ENCODE measurements at places on chromosomes 11 and 22.

- DNase-seq: no peak
Observed at GRCh38 chr22:45446216-45446615, 32.7 kb downstream of the RIBC2 start.

DNA sequence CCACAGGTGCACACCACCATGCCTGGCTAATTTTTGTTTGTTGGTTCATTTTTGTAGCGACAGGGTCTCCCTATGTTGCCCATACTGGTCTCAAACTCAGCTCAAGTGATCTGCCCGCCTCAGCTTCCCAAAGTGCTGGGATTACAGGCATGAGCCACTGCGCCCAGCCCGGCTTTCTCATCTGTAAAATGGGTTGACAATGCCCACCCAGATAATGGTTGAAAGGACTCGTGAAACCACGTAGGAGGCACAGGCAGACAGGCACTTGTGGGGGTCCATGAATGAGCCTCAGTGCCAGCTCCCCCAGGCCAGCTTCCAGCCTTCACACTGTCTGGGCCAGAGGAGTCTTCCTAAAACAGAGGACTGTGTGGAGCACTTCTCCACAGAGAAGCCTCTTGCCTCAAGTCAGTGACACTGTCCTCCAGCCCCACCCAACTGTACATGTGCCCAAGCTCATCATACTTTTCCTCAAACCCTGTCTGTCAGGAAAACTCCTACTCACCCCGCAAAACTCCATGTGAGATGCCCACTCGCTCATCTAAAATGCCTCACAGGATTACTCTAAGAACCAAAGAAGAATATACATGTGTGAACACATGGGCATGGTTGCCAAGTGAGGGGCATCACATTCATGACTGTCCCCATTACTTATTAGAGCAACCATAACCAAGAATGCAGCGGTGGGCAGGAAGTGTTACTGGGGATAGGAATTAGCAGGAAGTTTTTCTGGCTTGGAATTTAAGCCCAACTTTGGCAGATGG, 32.1 kb upstream of the WNT7B start:
- no peak for DNase-seq

DNA sequence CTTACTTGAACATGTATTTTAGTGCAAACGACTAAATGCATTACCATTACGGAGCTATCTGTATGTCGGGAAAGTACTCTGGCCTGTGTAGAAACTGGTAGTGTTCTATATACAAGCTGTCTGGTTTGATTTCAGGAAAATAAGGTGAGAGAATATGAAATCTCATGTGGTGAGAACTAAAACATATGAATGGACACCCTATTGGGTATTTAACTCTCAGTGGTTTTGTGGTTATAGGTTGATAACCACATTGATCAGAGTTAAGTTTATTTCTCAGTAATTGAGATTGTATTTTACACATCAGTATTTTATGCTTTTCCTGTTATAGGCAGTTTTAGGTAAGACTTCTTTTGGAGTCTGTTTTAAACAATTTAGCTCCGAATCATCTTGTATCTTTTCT, 10.4 kb downstream of the ANO5 start:
- no peak for DNase-seq

DNA sequence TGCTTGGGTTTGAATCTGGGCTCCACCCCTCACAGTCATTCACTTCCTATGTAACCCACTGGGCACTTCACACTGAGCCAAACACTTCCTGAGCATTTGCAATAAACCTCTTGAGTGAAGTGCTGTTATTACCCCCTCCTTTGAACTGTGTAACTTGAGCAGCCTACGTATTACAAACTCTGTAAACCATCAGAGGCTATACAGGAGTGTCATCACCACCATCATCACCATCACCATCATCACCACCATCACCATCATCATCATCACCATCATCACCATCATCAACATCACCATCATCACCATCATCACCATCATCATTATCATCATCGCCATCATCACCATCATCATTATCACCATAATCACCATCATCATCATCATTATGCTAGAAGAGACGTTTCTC, 18.4 kb downstream of the RTL6 start:
- no peak for DNase-seq

DNA sequence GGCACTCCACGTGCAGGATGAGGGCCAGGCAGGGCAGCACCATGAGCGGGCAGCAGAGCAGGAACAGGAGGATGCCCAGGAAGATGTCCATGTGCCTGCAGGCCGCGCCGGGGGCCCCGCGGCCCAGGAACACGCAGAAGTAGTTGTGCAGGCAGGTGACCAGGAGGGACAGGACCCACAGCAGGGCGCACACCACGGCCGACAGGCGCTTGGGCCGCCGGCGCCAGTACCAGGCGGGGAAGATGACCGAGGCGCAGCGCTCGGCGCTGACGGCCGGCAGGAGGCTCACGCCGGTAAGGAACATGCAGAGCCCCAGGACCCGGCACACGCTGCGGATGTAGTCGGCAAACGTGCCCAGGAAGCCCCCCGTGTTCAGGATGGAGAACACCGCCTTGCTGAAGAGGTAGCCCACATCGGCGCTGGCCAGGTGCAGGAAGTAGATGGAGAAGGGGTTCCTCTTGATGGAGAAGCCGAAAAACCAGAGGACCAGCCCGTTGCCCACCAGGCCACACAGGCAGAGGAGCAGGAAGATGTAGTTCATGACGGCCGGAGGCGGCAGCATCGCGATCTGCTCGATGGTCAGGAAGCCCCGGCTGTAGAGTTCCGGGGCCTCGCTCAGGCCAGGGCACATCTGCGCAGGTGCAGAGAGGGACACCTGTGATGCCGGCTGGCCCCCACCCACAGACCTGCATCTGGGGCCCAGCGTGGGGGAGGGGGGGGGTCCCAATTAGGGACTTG, 7.2 kb downstream of the MRGPRF start:
- DNase-seq: no peak

DNA sequence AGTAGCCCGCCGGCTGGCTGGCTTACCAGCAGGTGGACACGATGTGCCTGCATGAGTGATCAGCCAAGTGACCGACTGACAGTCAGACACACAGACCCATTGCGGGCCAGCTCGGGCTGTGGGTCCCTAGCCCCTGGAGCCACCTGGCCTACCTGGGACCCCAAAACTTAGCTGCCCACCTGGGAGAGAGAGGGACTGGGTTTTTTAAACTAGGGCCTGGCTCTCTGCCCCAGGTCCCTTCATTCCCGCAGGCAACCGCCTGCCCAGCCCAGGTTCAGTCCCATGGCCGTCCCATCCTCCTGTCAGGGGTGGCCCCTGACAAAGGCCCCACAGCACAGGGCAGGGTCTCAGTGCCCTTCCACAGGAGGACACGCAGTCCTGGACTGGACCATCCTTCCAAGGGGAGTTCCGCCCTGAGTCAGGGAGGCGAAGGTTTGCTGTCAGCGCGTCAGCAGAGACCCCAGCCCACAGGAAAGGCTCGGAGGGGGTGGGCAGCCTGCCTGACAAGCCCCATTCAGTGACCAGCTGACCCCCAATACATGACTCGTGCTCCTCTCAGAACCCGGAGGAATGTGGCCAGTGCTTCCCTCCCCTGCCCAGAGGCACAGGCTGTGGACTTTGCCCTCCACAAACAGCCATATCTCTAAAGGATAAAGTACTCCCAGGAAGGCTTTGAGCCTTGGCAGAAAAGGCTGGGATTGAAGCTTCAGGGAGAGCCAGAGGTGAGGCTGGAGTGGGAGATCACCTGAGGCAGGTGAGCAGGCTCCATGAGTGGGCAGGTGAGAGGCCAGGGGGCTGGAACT, 8.4 kb downstream of the SLCO2B1 start:
- DNase-seq: no peak

- no peak for DNase-seq
Observed at GRCh38 chr11:108891909-108892511, 227.1 kb downstream of the DDX10 start.

- DNase-seq: no peak
Observed at GRCh38 chr11:70118642-70119041, 40.5 kb downstream of the ANO1 start.

DNA sequence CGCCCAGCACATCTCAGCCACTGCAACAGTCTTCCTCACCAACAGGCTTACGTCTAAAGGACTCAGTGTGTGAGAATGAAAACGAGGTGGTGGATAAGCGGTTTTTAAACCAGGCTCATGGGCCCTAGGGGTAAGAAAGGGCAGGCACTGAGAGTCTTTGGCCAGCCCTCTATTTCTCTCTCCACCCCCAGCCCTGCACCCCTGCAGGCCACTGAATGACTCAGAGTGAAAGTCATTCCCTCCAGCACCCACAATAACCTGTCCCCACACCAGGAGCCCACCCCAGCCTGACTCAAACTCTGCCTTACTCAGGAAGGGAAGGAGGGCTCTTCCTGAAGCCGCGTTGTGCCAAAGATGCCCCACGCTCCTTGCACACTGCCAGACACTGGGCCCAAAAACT, 72.0 kb downstream of the LARGE1 start:
- DNase-seq: no peak

DNA sequence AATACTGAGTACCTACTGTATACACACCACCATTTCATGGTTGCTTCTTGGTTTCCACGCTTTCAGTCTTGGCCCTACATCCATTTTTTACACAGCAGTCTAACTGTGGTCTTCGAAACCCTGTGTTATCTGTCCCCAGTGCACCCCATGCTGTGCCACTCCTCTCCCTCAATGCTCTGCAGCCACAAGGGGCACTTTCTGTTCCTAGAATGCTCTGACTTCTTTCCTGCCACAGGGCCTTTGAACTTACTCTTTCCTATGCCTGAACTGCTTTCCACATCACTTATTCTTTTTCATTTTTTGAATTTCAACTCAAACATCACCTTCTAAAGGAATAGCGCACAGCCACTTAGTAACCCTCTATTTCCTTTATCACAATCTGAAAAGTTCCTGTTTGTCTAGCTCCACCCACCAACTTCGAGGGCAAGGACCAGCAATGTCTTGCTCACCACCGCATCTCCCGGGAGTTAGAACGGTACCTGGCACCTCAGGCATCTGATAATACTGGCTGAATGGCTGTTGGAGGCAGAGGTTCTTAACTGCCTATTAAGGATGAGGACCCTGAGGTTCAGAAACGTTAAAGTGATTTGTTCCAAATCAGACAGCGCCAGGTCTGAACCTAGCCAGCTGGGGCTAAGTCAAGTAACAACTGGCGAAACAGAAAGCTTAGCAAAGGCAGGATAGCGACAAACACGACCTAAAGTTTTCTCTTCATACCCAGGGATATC, 568 bp downstream of the ALG8 start:
- DNase-seq: peak; percentile 42

DNA sequence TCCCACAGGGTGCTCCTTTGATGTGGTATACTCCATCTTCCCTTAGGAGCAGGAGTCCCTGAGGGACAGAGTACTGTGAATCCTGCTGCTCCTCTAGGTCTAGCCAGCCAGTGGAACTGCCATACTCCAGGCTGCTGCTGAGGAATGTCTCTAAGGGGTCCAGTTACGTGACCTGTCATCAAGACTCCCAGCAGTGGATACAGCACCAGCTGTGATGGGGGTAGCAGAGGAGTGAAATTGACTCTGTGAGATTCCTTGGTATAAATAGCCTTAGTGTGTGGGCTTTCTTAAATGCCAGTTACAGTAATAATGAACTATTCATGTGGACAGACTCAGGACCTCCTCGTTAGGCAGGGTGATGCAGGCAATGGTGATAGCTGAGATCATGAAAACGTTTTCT, 140.4 kb upstream of the LUZP2 start:
- no peak for DNase-seq

DNA sequence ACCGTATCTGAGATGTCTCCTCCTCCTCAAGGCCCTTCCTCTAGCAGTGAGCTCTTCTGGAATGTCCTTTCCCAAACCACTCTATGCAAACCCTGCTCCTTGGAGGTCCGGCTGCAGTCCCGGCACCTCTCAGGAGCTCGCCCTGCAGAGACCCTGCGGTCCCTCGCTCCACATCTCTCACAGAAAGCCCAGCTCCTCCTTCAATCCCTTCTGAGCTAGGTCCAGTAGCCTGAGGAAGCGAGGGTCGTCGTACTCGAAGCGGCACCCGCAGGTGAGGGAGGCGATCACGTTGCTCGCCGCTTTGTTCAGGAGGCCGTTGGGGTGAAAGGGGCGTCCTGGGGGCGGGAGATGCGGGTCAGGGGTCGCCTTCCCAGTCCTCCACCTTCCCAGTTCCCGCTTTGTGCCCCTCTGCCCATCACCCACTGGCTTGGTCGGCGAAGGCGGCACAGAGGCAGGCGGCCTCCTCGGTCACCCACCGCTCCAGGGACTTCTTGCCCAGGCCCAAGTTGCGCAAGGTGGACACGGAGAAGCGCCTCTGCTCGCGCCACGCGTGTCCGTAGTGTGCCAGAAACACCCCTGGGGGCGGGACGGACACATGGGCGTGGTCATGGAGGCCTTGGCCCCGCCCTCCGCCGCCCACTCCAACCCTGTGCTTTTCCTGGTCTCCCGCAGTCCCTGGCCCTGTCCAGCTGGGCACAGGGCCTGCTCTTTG, 21.5 kb upstream of the CYP2D6 start:
- DNase-seq: no peak

- no peak for DNase-seq
Observed at GRCh38 chr11:77656362-77656761, 18.8 kb upstream of the CLNS1A start.

DNA sequence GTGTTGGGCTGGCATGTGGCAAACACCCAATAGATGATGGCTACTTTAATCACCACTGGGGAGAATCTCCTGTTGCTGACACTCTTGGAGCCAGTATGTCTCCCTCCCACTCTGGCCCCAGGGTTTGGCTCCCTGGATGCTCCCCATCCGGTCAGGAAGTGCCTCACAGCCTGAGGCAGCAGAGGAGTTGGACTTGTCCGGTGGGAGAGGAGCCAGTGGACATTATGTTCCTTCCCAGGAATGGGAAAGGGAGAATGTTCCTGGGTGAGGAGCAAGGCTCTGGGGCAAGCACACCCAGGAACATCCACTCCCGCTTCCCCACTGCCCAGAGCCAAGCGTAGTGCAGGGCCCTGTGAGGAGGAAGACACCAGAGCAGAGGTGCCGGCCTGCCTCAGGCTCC, 84.6 kb upstream of the NAV2 start:
- no peak for DNase-seq

DNA sequence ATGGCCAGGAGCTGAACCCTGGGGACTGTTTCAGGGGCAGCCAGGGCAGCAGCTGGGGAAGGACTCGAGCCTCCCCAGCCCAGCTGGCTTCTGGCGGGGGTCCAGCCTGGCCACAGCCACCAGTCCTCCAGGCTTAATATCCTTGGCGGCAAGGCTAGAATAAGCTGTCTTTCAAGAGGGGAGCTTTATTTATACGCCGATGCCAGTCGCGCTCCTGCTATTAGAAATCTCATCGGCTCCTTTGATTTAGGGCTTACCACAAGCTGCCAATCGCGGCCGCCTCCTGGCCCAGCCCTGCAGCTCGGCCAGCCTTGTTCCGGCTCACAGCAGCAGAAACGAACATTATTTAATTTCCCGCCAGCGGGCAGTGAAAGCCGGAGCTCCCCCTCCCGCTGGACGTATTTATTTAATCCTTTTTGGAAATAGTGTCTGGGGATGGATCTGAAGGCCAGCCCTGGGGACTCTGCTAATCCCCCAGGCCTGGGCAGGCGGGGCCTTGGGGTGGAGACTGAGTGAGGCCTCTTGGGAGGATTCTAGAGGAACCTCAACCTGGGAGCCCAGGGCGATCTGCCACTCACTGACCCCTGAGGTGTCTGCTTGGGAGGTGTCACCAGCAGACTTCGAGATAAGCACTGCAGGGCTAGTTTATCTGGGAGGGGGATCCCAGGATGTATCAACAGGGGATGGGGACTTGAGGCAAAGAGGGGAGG, 363.1 kb downstream of the MN1 start:
- DNase-seq: no peak

- DNase-seq: no peak
Observed at GRCh38 chr22:24146791-24147353, 34.4 kb upstream of the SUSD2 start.
